ENCODE measurements at places on chromosomes 4 and X. TPM values are rescaled to one million over a fixed set of nuclear protein-coding genes. Genes with fewer than 3 reads are reported as not detected.

TIGD4 gene
- total RNA-seq: 0.37 TPM

DNA sequence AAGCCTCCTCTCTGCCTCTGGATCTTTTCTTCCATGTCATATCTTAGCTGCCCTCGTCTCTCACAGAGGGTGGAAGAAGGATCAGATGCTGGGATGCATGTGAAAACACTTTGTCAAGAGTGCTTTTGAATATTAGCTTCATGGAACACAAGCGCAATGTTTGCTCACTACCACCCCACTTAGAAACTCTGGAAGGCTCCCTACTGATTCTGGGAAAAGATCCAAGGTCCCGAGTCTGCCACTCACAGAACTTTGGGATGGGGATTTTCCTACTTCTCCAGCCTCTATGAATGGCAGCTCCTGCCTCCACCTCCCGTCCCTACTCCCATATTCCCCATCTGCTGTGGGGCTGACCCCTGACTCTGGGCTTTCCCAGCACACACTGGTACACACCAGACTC, 40.2 kb upstream of the CRMP1 start:
- DNase-seq: no peak

DNA sequence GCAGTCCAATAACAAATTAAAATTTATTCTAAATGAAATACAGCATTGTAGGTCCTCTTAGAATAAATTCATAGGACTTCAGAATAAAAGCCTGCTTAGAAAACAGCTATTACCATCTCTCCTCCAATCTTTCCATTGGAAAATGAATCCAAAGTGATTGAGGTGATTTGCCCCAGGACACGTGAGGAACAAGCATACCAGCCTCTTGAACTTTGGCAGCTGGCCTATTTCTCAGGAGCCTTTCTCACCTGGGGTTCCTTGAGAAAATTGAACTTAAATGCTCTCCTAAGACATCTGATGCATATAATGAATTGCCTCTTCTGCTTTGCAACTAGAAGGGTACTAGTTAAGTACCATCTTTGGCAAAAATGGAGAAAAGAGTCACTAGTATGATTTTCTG, 13.5 kb downstream of the ARHGAP24 start:
- DNase-seq: no peak

DNA sequence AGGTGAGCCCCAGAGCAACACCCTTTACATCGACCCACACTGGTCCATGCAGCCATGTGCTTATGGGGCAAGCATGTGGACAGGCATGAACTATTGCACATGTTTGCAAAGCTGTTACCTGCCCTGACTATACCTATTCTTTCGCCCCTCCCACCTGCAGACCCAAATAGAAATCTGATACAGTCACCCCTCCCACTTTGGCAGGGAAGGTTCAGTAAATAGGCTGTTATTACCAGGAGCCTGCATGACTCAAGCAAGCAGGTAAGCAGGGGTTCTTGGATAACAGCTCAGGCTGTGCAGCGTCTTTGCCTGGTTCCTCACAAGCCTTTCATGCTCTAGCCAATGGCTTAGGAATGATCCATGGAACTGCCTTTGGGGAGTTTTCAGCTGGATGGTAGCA, 122.7 kb upstream of the DIPK2B start:
- no peak for DNase-seq

DNA sequence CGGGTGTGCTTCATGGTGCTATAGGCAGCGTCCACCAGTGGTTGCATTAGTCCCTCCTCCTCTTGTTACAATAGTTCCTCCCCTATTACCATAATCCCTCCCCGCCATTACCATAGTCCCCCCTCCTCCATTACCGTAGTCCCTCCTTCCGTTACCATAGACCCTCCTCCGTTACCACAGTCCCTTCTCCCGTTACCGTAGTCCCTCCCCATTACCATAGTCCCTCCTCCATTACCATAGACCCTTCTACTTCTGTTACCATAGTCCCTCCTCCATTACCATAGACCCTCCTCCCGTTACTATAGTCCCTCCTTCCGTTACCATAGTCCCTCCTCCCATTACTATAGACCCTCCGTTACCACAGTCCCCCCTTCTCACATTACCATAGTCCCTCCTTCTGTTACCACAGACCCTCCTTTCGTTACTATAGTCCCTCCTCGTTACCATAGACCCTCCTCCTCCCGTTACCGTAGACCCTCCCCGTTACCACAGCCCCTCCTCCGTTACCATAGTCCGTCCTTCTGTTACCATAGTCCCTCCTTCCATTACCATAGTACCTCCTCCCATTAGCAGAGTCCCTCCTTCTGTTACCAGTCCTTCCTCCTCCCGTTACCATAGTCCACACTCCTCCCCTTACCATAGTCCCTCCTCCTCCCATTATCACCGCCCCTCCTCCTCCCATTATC, 129.6 kb downstream of the DHRSX start:
- no peak for DNase-seq

TMEM31 gene
- not detected for total RNA-seq

TCEAL2 gene
- 20.1 TPM for total RNA-seq

GRCh38 chr4:1050486-1051213, 39.2 kb downstream of the FGFRL1 start:
- DNase-seq: peak; percentile 75

GRCh38 chr4:83771113-83771705, 235.3 kb downstream of the GPAT3 start:
- peak; percentile 59 for DNase-seq

DNA sequence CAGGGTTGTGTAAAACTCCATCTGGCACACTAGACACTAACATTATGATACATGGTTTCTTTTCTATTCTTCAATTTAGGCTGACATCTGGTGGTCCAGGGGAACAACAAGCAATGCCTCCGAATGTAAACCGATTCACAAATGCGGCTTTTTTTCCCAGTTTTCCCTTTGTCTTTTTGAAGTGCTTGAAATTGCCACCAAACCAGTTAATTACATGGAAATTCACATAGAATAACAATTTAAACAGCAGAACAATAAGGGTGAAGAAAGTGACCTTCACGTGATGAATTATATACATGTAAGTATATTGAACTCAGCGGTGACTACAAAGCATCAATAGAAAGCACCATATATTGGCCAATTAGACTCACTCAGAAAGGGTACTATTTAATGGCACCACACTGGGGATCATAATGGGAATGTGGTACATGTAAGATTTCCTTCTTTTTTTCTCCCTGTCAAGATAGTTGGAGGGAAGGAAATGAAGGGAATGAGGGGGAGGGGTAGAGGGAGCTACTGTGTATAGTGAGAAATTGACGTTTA, 103.9 kb downstream of the MMRN1 start:
- DNase-seq: no peak

GRCh38 chrX:46642145-46642544, 68.6 kb downstream of the CHST7 start:
- DNase-seq: peak; percentile 58

DNA sequence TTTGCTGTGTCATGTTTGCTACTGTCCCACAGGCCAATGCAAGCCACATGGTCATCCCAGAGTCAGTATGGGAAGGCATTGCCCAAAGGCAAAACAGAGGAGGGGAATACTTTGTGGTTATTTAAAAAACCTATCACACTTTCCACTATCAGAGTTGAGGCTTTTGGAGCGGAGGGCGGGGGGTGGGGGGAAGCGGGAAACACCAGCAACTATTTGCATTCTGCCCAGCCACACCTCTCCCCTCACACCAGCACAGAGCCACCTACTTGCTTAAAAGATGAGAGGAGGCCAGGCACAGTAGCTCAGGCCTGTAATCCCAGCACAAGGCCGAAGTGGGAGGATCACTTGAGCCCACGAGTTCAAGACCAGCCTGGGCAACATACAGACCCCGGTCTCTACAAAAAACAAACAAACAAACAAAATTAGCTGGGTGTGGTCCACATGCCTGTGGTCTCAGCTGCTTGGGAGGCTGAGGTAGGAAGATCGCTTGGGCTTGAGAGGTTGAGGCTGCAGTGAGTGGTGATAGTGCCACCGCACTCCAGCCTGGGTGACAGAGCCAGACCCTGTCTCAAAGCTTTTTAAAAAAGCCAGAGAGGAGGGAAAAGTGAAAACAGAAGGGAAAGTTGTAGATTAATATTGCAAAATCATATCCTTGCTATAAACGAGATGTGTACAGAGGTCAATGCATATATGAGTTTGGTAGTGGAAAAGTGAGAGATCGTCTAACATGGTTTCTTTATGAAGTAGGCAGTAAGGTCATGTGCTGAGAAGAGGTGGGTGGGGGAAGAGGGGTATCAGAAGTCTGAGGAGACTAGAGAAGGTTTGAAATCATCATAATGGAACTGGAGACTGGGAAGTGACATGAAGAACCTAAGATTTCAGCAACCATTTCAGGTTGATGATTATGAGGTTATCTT, 1.9 kb upstream of the CHST7 start:
- no peak for DNase-seq

DNA sequence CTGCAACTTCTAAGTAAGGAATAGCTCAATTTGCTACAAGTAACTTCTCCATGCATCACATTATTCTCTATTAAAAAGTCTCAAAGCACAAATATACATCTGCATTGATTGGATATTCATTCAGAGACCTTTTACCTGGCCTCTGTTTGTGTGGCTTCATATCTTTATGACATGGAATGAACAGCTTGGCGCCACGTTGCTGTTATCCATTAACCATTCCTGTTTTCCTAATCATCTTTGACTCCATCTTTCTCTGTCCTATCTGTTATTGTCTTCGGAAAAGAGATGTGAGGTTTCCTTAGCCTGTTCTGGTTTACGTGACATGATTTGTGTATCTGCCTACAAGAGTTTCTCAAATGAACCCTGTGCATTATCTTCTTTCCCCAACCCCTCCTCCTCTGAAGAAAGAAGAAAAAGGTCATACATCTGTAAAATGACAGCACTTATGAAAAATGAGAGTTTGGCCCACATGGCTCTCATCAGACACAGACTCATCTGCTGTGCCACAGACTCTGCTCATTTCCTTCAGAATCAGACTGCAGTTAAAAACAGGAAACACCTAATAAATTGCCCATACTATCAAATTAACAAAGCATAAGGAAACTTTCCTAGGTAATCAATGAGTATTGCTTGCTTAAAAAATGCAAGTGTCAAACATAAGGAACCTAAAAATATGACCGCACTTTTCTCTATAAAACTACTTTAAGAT, 347.6 kb upstream of the FAM241A start:
- no peak for DNase-seq

- no peak for DNase-seq
These were observed 77.5 kb downstream of the UCHL1 start for GRCh38 chr4:41334182-41334581.

GRCh38 chrX:153848325-153848724, 18.0 kb upstream of the PDZD4 start:
- no peak for DNase-seq

CFAP47 gene
- total RNA-seq: not detected

- no peak for DNase-seq
These were observed 21.5 kb upstream of the ENPEP start for GRCh38 chr4:110454441-110454840.

- DNase-seq: no peak
These were observed 217.7 kb upstream of the CENPE start for GRCh38 chr4:103415801-103416200.

DNA sequence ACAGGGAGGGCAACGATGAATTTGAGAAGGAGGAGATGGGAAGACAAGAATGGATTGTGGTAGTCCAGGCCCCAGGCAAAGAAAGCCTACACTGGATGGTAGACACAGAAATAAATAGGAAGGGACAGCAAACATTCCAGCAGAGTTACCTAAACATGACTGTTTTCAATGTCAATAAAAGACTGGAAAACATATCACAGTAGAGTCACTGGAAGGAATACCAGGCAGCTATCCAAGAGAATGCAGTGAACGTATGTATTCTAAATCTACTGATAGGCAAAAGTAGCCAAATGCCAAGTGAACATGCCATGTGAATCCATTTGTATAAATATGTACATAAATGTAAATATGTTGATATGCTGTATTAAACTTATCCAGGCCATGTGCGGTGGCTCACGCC, 183.0 kb downstream of the PALLD start:
- DNase-seq: no peak

DNA sequence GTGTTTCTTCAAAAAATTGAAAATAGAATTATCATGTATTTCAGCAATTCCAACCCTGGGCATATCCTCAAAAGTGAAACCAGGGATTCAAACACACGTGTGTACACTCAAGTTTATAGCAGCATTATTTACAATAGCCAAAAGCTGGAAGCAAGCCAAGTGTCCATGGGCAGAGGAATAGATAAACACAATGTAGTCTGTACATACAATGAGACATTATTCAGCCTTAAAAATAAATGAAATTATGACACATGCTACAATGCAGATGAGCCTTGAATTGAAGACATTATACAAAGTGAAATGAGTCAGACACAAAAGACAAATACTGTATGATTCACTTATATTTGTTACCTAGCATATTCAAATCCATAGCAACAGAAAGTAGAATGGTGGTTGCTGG, 853.4 kb downstream of the STIM2 start:
- DNase-seq: no peak

TBC1D25 gene
- total RNA-seq: 22.4 TPM

DNA sequence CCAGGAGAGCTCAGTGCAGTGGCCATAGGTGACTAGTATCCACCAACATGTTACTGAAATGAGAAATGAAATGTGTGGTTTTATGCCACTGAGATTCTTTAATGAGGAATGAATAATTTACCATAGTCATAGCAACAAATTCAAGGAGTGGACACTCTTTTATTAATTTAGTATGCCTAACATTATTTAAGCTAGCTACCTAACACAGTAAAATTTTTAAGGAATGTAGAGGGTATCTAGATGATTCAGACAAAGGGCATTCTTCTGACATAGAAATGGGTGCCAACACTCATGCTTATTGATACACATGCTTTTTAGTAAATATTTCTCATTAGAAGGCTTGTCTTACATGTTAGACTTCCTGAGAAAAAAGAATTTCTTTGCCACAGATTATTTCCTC, 33.3 kb upstream of the SULT1B1 start:
- DNase-seq: no peak

GRCh38 chr4:90799895-90800294, 672.7 kb downstream of the CCSER1 start:
- no peak for DNase-seq

DNA sequence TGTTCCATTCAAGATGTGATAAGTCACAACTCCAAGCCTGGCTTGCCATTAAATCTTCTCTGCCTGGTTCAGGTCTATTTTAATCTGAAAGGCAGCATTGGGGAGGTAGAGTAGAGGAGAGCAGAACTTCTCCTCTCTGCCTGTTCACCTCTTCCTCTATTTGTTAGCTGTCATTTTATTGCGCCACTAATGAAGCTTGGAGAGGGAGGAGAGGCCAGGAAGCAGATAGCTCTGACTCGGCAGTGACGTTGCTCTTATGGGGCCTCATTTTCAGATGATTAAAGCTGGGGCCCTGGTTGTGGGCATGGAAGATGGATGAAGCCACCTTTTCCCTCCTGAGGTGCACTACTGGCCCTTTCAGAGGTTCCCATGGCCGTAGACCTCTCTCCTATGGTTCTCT, 207.3 kb downstream of the MID1IP1 start:
- DNase-seq: no peak

Measured in right cardiac atrium (tissue), 5 donors.